Activated B cell treated with CpG ODN at 0.5 μM for 24 hours (primary cell): ENCODE measurements at places on chromosomes 3 and 15. TPM values are rescaled to one million over a fixed set of nuclear protein-coding genes. Genes with fewer than 3 reads are reported as not detected.

Gene ANKRD63
- total RNA-seq = 0.32 TPM in 1 of 2 replicates, not detected in the other

Gene TGM5
- 0.11 and 0.17 TPM in 2 replicates for total RNA-seq

Gene CCDC12
- total RNA-seq = 93.8 and 98.4 TPM in 2 replicates

Gene MESP1
- 0.24 and 0.71 TPM in 2 replicates for total RNA-seq

Gene SPTBN5
- total RNA-seq = 0.78 and 1.1 TPM in 2 replicates

Gene CLDN11
- 0.51 and 0.69 TPM in 2 replicates for total RNA-seq

Gene TRIM42
- not detected in 2 replicates for total RNA-seq

Gene BOC
- 0.33 and 0.91 TPM in 2 replicates for total RNA-seq

DNA sequence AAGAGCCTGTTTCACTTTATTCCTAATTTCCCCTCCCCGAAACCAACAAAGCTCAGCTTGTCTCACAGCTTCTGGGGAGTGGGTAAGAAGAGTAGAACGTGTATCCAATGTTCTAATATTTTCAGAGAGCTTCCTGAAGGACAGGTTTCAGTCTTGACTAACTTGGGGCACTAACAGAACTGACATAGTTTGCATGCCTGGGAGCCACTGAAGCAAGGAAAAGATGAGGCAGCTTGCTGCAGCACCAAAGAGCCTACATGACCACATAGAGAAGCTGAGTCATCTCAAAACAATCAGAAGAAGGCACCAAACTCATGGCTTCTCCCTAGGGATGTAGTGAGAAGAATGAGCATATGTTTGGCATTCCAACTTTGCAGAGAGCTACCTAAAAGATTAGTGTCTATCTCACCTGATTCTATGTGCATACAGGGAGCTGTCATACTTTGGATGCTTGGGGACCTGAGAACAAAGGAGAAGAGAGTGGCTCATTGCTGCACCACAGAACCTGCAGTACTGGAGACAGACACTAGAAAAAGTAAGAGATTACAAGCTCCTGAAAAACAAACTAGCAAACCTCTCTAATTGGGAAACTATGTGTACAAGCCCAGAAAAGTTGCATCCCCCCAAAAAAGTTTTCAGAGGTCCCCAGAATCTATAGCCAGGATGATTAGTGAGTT, 86.9 kb downstream of the DCLK3 start:
- H3K27ac ChIP-seq = peak overlapping the region; percentile 36
- no peak overlapping the region for H3K4me3 ChIP-seq
- no peak for DNase-seq

- H3K27ac ChIP-seq = no peak overlapping the region
- H3K36me3 ChIP-seq = no peaks in the 10 kb centered on the region
- peaks cover 18% of the 10 kb centered on the region for H3K27me3 ChIP-seq
- peaks cover 8% of the 10 kb centered on the region for H3K4me1 ChIP-seq
These were observed 4.1 kb downstream of the GALNT15 start for GRCh38 chr3:16178628-16178988.

GRCh38 chr3:187729598-187729997, 15.7 kb downstream of the BCL6 start:
- H3K36me3 ChIP-seq = peaks cover 94% of the 10 kb centered on the region
- H3K27ac ChIP-seq = no peak overlapping the region
- H3K27me3 ChIP-seq = no peaks in the 10 kb centered on the region
- no peak overlapping the region for H3K4me3 ChIP-seq
- no peak for DNase-seq

DNA sequence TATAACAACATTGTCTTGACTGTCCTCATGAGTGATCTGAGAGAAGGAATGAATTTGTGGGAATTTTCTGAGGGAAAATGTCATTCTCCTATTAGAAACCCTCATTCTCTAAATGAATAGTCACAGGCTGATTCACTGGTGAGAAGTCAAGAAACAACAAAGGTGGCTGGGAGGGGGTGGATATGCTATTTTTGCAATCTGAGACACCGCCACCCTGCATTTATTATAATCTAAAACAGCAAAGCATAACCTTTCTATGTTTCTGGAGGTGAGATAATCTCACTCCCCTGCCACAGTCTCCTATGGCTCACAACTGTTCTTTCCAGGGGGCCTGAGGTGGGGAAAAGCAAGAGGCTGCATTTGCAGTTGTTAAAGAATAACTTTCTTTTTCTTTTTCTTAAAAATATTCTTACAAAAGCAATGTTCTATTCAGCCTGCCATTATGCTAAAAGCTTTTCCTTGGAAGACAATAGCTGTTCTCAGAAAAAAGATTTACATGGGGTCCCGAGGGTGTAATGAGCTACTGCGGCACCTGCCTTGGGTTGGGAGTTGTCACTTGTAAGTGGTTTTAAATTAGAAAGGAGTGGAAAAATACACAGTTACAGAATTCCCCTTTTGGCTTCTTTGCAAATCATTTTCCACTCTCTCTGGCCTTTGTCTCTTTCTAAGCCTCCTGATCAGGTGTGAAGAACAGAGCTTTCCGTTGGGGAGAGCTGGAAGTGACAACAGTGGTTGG, 220.9 kb downstream of the AGBL1 start:
- H3K27me3 ChIP-seq = no peaks in the 10 kb centered on the region
- H3K27ac ChIP-seq = no peak overlapping the region

DNA sequence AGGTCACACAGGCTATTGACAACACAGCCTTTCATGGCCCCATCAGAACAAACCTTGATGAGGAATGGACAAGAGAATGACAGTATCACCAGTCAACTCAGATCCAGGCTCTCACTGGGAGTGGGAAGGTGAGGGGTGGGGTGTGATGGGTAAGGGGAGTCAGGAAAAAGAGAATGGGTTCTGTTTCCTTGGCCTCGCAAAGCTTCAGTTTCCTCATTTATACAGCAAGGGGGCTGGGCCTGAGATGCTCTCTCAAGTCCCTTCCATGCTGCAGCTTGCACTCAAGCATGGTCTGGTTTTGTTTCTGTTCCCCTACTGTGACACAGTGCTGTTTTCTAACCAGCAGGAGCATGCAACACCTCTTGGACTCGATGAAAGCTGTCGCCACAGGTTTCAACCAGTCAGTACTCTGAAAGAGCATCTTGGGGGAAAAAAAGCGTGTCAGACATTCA, 65.7 kb upstream of the IL12A start:
- peak overlapping the region; percentile 42 for H3K4me3 ChIP-seq
- H3K27me3 ChIP-seq = no peaks in the 10 kb centered on the region
- DNase-seq = peak; percentile 29

- no peaks in the 10 kb centered on the region for H3K27me3 ChIP-seq
- H3K4me3 ChIP-seq = no peak overlapping the region
- no peak overlapping the region for H3K27ac ChIP-seq
- H3K4me1 ChIP-seq = no peaks in the 10 kb centered on the region
- no peaks in the 10 kb centered on the region for H3K36me3 ChIP-seq
These were observed 157.2 kb upstream of the MYRIP start for GRCh38 chr3:39651993-39652739.

DNA sequence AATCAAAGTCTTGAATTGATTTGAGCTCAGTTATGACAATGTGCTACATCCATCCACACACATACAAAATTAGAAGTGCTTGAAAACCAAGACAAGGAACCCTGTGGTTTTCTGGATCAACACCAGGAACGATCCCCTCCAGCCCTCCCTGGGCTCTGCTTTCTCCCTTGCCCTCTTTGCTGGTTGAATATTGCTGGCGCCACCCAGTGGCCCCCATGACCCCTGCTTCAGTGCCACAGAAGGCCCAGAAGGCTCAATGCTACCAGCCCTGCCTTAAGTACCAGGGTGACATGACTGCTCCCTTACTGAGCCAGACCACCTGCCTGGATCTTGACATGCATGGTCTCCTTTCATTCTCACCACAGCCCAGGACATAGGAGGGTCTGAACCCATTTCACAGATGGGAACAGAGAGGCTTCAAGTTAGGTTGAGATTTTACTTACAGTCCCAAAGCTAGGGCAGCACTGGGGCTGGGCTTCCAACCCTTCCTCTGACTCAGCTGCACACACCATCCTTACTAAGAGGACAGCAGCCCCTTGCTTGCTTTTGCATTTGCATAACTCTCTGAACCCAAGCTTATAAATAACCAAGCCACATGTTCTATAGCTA, 15.0 kb downstream of the IL12A start:
- no peak overlapping the region for H3K27ac ChIP-seq
- no peaks in the 10 kb centered on the region for H3K36me3 ChIP-seq
- DNase-seq = peak; percentile 38
- no peaks in the 10 kb centered on the region for H3K27me3 ChIP-seq
- peaks cover 10% of the 10 kb centered on the region for H3K4me1 ChIP-seq

DNA sequence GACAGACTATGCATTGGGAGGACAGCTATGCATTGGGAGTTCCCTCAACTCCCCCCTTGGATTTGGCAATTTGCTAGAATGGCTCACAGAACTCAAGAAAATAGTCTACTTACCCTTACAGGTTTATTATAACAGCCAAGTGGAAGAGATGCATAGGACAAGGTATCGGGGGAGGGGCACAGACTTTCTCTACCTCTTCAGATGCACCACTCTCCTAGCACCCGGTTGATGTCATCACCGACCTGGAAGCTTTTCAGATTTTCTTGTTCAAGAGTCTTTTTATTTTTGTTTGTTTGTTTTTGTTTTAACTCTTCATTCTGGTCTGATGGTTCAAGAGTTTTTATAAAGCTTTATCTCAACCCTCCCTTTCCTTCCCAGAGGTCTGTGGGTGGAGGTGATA, 20.7 kb upstream of the ADAMTS9 start:
- H3K4me1 ChIP-seq = no peaks in the 10 kb centered on the region
- no peak overlapping the region for H3K27ac ChIP-seq
- no peaks in the 10 kb centered on the region for H3K36me3 ChIP-seq
- H3K27me3 ChIP-seq = no peaks in the 10 kb centered on the region

DNA sequence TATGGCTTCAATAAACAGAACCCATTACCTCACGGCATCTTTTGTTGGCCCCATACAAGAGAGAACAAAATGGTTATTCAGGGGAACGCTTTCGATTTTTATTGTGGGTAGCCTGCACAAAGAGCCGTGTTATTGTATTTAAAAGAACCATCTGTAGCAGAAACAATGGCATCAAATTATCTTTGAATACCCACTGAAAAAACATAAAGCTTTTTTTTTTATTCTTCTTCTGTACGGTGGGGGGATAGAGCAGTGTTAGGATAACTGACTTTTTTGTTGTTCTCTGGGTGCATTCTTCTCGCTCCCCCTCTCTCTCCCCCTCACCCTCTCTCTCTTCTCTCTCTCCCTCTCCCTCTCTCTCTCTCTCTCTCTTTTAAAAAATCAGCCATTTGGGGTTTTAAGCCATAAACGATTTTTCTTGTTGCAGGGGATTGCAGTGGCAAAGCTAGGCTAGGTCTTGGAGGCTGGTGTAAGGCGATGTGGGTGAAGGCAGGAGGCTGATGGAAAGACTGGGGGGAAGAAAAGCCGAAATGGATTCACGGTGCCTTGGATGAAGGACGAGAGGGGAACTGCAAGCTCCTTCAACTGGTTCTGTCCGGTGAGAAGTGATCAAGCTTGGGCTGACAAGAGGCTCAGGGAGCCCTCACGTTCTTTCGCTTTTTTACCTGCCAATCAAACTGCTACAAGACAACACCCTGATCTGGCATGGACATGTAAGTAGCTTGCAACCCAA, 12.4 kb upstream of the SOX2 start:
- H3K4me3 ChIP-seq = no peak overlapping the region
- no peak for DNase-seq
- no peak overlapping the region for H3K27ac ChIP-seq
- peaks cover 22% of the 10 kb centered on the region for H3K4me1 ChIP-seq
- peaks cover 2% of the 10 kb centered on the region for H3K36me3 ChIP-seq

GRCh38 chr15:78673476-78673875, 32.5 kb upstream of the CHRNB4 start:
- no peaks in the 10 kb centered on the region for H3K36me3 ChIP-seq
- H3K27me3 ChIP-seq = no peaks in the 10 kb centered on the region
- H3K4me3 ChIP-seq = no peak overlapping the region

- no peaks in the 10 kb centered on the region for H3K36me3 ChIP-seq
- H3K27ac ChIP-seq = no peak overlapping the region
- H3K27me3 ChIP-seq = peaks cover 4% of the 10 kb centered on the region
- no peaks in the 10 kb centered on the region for H3K4me1 ChIP-seq
These were observed 51.5 kb upstream of the SLCO3A1 start for GRCh38 chr15:91801836-91802534.

DNA sequence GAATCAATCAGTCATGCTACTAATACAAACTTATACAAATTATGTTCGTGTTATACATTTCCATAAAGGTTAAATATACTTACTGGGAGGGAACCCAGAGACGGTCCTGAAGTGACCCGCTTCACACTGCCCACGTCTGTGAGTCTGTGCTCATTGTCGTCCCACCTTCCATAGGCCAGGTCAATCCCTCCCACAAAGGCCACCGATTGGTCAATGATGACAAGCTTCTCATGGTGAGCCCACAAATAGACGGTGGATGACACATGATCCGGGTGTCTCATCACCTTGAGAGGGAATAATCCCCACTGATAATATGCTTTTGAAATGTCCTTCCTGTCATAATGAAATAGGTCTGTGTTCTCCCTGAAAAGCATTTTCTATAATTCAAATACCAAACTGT, 121.7 kb downstream of the PLD1 start:
- no peak overlapping the region for H3K27ac ChIP-seq
- H3K4me3 ChIP-seq = no peak overlapping the region
- H3K27me3 ChIP-seq = no peaks in the 10 kb centered on the region
- no peaks in the 10 kb centered on the region for H3K36me3 ChIP-seq

- peaks cover 79% of the 10 kb centered on the region for H3K36me3 ChIP-seq
- H3K27me3 ChIP-seq = no peaks in the 10 kb centered on the region
- peaks cover 10% of the 10 kb centered on the region for H3K4me1 ChIP-seq
- peak overlapping the region; percentile 79 for H3K27ac ChIP-seq
These were observed 50.6 kb downstream of the SLC6A6 start for GRCh38 chr3:14452740-14453710.

DNA sequence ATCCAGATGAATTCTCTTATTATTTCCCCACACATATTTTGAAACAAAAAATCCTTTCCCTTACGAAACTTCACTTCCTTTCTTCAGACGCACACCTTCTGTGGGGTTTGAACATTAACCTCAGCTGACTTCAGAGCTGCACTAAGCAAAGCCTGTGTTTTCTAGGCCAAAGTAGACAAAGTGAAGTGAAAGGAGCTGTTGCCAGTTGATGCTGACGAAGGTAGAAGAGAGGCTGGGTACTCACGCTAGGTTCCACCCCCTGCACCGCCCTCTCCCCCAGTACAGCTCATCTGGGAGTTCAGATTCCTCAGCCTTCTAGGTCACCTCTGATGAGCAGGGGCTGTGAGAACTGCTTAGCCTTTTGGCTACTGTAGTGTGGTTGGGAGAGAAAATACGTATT, 24.1 kb downstream of the DUT start:
- no peak overlapping the region for H3K4me3 ChIP-seq
- H3K27me3 ChIP-seq = no peaks in the 10 kb centered on the region
- peaks cover 9% of the 10 kb centered on the region for H3K4me1 ChIP-seq
- no peaks in the 10 kb centered on the region for H3K36me3 ChIP-seq

DNA sequence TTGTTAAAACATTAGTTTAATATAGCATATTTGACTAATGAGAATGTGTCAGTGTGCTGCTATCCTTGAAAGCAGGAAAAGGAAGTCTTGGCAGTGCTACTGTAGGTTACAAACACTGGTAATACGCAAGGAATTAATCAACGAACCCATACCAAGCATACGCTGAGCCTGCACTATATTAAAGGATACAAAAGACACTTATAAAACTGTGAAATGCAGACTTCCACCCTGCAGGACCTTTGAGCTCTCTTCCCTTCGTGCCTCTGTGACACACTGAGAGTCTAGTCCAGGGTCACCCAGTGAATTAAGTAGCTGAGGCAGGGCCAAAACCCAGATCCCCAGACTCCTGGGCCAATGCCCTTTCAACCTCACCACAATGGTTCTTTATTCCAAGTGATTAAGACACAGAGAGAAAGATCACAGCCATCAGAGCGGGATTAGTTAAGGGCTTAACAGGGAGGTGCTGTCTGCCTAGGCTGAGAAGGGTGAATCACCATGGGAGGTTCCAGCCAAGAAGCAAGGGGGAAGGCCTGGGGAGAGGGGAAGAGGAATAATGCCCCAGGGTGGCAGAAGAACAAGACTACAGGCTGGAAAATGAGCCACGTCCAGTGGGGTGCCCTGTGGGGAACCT, 6.8 kb downstream of the ANXA2 start:
- no peak for DNase-seq
- no peak overlapping the region for H3K27ac ChIP-seq
